Glomerular endothelial cell (primary cell): ENCODE measurements at places on chromosomes 1 and 21. TPM values are rescaled to one million over a fixed set of nuclear protein-coding genes. Genes with fewer than 3 reads are reported as not detected.

GRCh38 chr1:59947047-59947938 lies 20.7 kb upstream of the CYP2J2 start:
- peak; percentile 52 for DNase-seq

- DNase-seq: no peak
These were observed 996 bp upstream of the SH3BGRL3 start for GRCh38 chr1:26278724-26279455.

GRCh38 chr1:15951341-15952153 lies 24.4 kb downstream of the ZBTB17 start:
- no peak for DNase-seq

GRCh38 chr1:65946376-65946775 lies 153.7 kb downstream of the PDE4B start:
- DNase-seq: no peak

GRCh38 chr1:150386592-150386991 lies 22.6 kb downstream of the RPRD2 start:
- DNase-seq: no peak

- DNase-seq: no peak
These were observed 627 bp downstream of the ADARB1 start for GRCh38 chr21:45074818-45075595.

GRCh38 chr1:150999926-151000325 lies 6.8 kb downstream of the MINDY1 start:
- no peak for DNase-seq

GRCh38 chr1:64875606-64876005 lies 90.7 kb downstream of the JAK1 start:
- no peak for DNase-seq

GRCh38 chr1:2850502-2850901 lies 49.0 kb upstream of the TTC34 start:
- no peak for DNase-seq

GRCh38 chr1:36919491-36920145 lies 114.7 kb downstream of the GRIK3 start:
- DNase-seq: no peak

- DNase-seq: no peak
These were observed 260.8 kb downstream of the GPATCH2 start for GRCh38 chr1:217369996-217370551.

DNA sequence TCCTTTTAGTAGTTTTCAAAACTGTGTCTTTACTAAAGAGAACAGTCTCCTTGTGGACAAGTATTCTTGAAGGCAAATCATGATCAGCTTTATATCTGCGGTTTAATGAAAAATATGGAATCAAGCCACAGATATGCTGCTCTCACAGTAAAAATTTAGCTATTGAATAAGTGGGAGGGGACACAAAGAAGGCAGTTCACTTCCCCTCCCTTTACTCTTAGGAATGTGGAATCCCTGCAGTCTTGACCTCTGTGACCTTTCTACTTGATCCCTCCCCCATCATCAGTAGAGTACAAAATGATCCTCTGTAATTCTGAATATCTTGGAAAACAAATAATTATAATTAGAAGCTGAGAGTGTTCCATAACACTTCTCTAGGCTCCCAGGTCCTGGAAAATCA lies 136.7 kb upstream of the HOOK1 start:
- no peak for DNase-seq

DNA sequence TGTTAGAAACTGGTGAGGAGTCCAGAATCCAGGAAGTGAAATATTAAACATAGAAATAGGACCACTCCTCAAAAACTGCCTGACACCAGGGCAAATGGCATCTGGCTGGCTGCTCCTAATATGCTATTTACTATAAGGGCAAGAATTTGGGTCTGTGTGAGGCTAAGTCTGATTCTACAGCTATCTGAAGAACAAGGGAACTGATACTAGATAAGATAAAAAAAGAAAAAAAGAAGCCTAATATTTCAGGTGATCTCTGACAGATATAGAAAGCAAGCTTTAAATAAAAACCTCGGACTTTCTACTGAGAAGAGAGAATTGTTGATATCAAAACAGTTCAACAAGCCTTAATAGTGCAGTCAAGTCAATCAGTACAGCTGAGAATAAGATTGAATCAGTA lies 42.1 kb upstream of the VAV3 start:
- DNase-seq: no peak

GRCh38 chr21:42784276-42784675 lies 95.1 kb downstream of the WDR4 start:
- no peak for DNase-seq

DNA sequence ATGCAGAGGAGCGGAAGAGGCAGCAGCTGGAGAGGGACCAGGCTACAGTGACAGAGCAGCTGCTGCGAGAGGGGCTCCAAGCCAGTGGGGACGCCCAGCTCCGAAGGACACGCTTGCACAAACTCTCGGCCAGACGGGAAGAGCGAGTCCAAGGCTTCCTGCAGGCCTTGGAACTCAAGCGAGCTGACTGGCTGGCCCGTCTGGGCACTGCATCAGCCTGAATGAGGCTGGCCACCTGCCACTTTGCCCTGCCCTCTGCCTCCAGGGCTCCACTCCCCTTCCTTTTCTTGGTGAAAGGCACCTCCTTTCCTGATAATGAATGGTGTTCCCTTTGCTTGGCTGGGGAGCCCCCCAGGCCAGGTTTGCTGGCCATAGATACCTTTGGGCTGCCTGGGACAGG lies 3.3 kb upstream of the HMGN2 start:
- DNase-seq: no peak

DNA sequence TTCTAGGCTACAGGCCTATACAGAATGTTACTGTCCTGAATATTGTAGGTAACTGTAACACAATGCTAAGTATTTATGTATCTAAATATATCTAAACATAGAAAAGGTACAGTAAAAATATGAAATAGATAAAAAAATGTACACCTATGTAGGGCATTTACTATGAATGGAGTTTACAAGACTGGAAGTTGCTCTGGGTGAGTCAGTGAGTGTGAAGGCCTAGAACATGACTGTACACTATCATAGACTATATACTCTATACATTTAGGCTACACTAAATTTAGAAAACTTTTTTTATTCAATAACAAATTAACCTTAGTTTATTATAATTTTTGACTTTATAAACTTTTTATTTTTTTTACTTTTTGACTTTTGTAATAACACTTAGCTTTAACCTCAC lies 136.9 kb downstream of the DUSP10 start:
- DNase-seq: no peak

DNA sequence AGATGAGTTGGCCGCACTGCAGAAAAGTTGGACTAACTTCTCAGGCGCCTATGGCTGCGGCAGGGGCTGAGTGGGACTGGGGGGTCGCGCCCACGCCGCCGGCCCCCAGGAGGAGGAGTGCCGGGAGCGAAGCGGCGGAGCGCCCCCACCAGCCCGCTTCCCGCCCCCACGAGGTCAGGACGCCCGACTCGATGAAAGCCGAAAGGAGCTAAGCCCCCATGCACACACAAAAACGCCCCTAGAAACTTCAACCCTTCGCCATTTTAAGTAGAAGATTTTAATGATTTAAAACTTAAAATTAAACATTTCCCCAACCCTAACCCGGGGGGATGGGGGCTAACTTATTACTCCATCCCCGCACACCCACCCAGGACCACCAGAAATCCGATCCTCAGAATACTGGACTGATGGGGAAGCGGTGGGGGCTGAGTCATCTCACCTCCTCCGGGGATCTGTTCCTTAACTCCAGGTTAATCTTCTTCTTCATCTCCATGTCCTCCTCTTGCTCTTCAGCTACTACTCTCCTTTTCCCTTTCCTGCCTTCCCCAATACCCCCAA lies 539 bp downstream of the ANP32E start:
- DNase-seq: no peak

DNA sequence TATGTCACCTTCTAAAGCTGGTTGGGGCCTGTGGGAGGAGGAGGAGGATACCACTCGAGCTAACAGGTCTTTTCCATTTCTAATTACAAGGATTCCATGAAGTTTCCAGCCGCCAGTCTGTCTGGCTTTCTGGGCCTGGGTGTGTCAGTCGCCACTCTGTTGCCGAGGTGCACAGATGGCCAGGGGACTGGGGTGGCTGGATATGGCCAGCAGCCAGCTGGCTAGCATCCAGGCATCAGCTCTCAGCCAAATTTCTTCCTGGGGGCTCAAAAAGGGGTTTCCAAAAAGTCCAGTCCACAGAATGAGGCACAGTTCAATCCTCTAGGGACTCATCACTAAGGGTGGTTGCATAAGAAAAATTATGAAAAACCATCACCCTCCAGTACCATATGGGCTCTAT lies 32.4 kb downstream of the ITPKB start:
- DNase-seq: no peak

DNA sequence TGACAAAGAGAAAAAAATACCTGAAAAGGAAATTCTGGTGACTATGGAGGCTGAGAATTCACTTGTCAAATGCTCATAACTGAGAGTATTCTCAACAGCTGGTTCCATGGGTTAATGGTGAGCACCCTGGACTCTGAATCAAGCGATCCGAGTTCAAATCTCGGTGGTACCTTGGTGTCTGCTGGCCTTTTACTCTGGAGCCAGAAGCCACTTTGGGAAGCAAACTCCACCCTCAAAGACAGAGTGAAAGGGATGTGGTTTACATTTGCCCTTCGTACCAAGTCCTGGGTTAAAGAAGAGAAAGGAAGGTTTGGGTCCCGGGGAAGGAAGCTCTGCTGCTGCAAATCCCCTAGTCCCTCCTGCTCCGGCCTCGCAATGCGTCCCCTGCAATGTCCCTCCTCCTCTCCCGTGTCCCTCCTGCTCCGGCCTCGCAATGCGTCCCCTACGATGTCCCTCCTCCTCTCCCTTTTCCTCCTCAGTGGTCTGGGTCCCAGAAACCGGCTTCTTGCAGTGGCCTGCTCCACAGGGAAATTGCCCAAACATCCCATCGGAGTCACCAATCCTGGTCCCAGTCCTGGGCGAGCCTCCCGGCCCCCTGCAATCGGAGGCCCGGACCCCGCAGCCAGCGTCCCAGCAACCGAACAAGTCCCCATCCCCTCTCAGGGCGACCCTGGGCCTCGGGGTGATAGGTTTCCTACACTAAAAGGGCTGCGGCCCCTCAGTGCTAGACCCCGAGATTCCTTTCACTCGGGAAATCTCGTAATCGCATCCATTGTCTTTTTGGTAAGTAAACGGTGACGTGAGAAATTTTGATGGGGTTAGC lies 129.4 kb downstream of the PPIAL4G start:
- DNase-seq: peak; percentile 31

DNA sequence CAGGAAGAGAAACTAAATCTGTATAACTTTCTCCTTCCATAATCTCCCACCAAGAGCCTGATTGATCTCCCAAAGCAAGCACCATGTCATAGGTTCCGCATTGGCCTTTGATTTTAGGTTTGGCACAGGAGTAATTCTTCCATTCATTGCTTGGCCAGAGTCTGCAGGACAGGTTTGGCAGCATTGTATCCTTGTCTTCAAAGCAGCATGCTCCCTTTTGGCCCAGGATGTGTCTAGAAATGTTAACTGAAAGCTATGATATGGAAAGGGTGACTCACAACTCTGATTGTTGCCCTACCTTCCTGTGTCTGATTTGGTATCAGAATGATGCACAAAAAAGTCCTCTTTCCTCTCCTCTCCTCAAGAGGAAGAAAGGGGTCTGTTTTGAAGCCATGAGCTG lies 824.3 kb upstream of the PRMT6 start:
- DNase-seq: no peak

Gene ZNF593OS
- total RNA-seq: not detected in 2 replicates

Gene KAZN
- total RNA-seq: 4.9 and 6.9 TPM in 2 replicates

Gene DCDC2B
- total RNA-seq: not detected in 2 replicates

Gene EPHA8
- not detected in 2 replicates for total RNA-seq

Gene TDRKH
- total RNA-seq: 6.0 and 7.0 TPM in 2 replicates

Gene THEM5
- not detected in 2 replicates for total RNA-seq

Gene AMY2A
- not detected in 2 replicates for total RNA-seq

Gene IGSF9
- 0.05 and 0.06 TPM in 2 replicates for total RNA-seq

Gene MTARC1
- total RNA-seq: 0.93 and 2.1 TPM in 2 replicates
